ENCODE measurements at places on chromosomes 7 and 10.

- no peak for DNase-seq
Measured at GRCh38 chr7:152543799-152544198, 108.0 kb upstream of the KMT2C start.

DNA sequence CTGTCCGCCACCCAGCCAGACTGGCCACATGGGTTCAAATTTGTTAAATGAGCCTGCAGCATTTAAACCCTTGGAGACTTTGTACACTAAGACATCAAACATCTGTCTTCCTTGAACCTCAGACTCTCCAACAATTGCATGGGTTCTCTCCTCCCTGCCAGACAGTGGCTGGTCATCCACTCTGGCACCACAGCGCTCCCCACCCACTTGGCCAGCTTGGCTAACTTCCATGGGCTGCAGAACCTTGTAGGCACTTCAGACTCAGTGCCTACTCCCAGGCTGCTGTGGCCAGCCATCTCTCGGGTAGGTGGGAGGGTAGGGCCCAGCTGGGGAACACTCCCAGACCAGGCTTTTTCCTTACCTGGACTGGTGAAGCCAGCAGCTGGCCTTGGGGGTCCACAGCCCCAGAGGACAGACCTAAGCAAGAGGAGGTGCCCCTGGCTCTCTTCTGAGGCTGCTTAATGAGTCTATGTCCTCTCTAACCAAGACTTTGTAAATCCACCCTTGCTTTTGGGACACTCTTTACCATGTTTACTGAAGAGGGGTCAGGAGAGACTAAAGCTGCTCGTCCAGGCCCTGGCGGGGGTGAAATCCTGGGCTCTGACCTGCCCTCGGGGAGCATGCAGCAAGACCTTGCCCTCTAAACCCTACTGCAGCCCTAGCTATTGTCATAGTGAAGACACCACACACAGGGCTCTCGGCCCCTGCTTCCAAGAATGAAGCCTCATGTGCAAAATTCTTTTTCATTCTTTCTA, 82.7 kb downstream of the ARHGAP22 start:
- no peak for DNase-seq

DNA sequence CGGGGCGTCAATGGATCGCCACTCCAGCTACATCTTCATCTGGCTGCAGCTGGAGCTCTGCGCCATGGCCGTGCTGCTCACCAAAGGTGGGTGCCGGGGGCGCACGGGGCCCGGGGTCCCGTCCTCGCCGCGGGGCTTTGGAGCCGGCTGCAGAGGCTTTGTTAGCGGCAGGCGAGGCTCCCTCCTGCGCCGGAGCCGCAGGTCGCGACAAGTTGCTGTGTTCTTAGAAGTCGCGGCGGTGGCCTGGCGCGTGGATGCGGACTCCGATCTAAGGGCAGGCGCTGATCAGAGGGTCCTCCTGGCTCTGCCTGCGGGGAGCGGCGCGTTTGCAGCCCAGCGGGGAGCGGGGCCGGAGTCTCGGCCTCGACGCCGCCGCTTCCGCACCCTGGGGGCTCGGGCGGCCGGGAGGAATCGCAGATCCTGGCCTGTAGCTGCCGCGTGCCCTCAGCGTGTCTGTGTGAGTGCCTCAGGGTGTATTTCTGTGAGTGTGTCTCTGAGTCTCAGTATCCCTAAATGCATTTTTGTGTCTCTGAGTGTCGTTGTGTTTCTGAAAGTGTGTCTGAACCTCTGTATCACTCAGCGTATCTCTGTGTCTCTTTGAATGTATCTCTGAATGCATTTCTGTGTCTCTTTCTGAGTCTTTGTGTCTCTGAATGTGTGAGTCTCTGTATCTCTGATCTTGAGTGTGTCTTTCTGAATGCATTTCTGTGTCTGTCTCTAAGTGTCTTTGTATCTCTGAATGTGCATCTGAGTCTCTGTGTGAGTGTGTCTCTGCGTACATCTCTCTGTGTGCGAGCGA, 766 bp downstream of the BAMBI start:
- DNase-seq, result no peak

DNA sequence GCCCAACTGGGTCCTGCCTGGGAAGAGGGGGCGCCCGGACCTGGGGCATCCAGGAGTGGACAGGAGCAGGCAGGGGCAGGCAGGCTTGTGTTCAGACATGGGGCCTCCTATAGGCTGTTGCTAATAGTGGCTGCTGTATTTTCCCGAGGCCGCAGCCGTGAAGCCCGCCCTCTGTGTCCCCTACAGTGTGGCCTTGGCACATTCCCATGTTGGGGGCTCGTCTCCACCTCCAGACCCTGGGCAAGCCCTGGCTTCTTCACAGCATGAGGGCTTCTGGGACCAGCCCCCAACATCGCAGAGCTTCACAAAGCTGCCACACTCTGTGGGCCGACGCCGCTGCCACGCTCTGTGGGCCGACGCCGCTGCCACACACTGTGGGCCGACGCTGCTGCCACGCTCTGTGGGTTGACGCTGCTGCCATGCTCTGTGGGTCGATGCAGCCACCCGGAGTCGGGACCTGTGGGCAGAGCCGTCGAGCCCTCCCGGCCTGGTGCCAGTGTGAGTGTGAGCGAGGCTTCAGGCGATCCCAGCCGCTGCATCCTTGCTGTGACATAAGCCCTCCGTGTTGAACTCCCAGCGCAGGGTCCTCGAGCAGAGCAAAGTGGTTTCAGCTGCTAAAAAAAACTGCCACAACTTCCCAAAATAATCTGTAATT, 109.0 kb downstream of the INPP5A start:
- no peak for DNase-seq

DNA sequence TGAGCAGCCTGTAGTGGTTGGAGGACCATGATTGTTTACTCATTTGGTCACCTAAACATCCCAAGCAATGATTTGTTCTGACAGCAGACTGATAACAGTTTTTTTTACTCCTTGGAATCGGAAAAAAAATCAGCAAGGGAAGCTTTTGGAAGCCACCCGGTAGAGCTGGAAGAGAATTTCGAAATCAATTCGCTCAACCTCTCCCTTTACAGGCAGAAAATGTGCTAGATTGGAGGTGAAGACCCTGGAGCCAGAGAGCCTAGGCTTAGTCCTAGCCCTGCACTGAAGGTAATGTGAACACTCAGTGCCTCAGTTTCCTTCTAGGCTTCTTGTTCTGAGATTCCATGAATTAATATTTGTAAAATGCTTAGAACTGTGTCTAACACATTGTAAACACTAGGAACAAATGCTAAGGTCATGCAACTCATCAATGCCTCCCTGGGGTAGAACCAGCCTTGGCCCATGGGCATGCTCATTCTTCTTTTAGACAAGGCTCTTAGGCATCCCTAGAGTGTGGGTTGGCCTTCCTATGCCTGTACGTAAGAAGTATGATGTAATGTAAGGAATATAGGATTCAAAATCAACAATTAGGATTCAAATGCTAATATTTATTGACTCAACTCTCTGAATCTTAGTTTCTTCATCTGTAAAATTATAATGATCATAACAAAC, 52.7 kb downstream of the MET start:
- no peak for DNase-seq

GRCh38 chr10:119896937-119897770, 4.6 kb downstream of the SEC23IP start:
- DNase-seq, result no peak

All from fibroblast of upper back skin (primary cell).